Brain (organoid and tissue), 16 donors: ENCODE measurements at places on chromosomes 16 and 17. TPM values are rescaled to one million over a fixed set of nuclear protein-coding genes. Genes with fewer than 3 reads are reported as not detected.

Gene NPIPA1
- 17.5 TPM for polyA plus RNA-seq

- DNase-seq: peak; percentile 57
Observed at GRCh38 chr17:3771140-3771539, 29.8 kb downstream of the ITGAE start.

GRCh38 chr16:85124636-85125346 lies 12.5 kb upstream of the CIBAR2 start:
- no peak for DNase-seq

DNA sequence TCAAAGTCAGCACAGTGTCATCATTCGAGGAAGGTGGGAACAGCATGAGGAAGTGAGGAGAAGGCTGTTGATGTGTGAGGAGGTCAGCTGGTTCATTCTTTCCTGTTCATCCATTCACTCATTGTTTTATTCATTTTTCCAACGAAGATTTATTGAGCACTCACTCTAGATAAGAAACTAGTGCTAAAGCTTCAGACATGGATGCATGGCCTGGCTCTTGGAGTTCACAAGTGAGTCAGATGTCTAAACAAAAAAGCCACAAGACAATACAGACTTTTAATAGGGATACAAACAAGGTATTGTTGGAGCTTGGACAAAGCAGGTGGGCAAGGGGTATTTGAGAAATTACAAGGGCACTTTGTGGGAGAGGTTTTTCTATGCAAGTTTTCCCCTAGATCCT lies 31.3 kb upstream of the MPHOSPH6 start:
- DNase-seq: no peak

Gene SLC52A1
- not detected for polyA plus RNA-seq

DNA sequence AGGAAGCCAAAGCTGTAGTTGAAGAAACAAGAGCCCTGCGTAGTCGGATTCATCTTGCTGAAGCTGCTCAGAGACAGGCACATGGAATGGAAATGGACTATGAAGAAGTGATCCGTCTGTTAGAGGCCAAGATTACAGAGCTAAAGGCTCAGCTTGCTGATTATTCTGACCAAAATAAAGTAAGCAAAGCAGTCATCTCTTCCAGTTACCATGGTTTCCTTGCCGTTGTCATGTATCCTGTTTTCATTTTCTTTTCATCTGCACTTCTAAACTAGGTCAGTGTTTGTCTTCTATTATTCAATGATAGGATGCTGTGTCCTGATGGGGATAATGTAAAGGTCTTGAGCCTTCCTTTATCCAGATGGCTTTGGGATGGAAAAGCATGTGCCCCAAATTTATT lies 104.3 kb downstream of the STXBP4 start:
- peak; percentile 49 for DNase-seq

Gene RNU2-1
- not detected for polyA plus RNA-seq

Gene SOCS3
- polyA plus RNA-seq: 11.3 TPM

GRCh38 chr17:57629470-57629869 lies 115.6 kb downstream of the CCDC182 start:
- DNase-seq: no peak

Gene PYY
- polyA plus RNA-seq: not detected

Gene SRR
- polyA plus RNA-seq: 41.0 TPM

- DNase-seq: no peak
Observed at GRCh38 chr17:5759501-5759925, 175.2 kb upstream of the NLRP1 start.

- DNase-seq: peak; percentile 42
Observed at GRCh38 chr16:46884513-46885293, 541 bp downstream of the GPT2 start.

Gene GGA2
- polyA plus RNA-seq: 36.2 TPM
